Left ventricle myocardium inferior (tissue), 1 donor: ENCODE measurements at places on chromosomes 16 and 17.

GRCh38 chr16:10729104-10730048 lies 14.3 kb upstream of the NUBP1 start:
- no peak for DNase-seq

- no peak for DNase-seq
These were observed 112.5 kb downstream of the SOCS1 start for GRCh38 chr16:11143372-11144035.

DNA sequence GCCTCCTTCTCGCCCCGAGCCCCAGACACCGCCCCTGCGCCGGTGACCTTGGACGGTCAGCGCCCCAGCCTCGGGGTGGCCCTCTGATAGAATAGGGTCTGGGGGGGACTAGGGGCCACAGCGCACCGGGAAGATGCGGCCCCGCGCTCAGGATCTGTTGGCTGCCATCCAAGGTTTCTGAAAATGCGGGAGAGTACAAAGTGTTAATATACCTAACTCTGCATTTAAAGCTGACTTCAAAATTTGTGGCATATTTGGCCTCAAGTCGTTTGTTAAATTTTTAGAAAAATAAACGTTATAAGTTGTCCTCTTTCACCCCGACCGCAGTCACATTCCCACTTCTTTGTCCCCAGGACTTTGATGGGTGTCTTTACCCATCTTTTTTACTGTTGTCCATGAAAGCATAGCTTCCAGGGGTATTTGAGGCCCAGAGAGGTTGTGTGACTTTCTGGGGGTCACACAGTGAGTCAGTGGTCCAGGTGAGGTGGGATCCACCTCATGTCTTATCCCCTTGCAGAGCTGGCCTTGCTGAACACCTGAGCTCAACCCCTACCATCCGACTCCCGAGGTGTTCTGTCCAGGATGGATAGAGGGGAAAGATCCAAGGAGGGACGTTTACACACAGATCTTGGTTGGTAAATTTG lies 796 bp downstream of the NT5M start:
- DNase-seq: no peak

DNA sequence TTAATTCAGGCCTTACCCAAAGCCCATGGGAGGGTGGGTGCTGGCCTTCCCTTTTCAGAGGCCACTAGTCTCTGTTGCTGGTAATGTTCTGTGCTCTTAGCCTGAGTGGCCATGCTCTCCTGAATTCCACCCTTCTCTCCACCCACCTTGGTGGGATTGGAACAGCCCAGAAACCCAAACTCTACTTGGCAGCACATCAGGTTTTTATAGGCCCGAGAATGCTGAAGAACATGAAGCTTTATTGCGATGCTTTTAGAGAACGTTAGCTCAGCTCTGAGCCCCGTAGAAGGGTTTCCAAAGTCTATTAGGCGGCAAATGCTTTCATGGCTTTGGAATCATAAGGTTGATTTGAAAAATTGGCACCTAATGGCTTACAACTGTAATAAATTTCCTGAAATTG lies 209.3 kb downstream of the MSI2 start:
- no peak for DNase-seq

- no peak for DNase-seq
These were observed 28.6 kb downstream of the DCAKD start for GRCh38 chr17:45022655-45023339.

- no peak for DNase-seq
These were observed at the start of gene KRTAP4-16 for GRCh38 chr17:41101586-41102259. Gene KRTAP4-16, minus strand, starts transcription at chr17:41102209. Its CDS starts 0 bp downstream, at chr17:41102209.

- DNase-seq: peak; percentile 49
These were observed 6.9 kb downstream of the CHD9 start for GRCh38 chr16:53061701-53062159.

- no peak for DNase-seq
These were observed 113.4 kb downstream of the PITPNC1 start for GRCh38 chr17:67490471-67490870.

DNA sequence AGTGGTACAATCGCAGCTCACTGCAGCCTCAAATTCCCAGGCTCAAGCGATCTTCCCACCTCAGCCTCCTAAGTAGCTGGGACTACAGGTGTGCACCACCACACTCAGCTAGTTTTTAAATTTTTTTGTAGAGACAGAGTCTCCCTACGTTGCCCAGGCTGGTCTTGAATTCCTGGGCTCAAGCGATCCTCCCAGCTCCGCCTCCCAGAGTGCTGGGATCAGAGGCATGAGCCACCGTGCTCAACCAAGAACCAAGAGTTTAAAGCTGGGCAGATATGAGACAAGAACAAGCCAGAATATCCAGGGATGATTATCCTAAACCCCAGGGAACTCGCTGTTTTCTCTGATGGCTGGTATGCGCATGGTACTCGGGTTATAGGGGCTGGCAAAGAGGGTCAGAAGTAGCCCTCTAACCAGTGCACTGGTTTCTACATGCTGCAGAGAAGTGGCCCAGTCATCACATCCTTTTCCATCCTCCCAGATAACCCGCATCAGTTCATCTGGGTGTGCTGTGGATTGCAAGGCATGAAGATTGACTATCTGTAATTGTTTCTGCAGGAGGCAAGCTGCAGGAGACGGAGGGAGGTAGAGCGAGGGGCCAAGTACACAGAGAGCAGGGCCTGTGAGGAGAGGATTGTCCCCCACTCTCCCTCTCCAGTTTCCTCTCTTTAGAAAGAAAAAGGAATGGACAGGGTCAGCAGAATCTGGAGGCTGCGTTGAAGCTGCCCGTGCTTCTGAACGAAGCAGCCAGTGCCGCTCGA lies 33.6 kb upstream of the TOB1 start:
- no peak for DNase-seq

DNA sequence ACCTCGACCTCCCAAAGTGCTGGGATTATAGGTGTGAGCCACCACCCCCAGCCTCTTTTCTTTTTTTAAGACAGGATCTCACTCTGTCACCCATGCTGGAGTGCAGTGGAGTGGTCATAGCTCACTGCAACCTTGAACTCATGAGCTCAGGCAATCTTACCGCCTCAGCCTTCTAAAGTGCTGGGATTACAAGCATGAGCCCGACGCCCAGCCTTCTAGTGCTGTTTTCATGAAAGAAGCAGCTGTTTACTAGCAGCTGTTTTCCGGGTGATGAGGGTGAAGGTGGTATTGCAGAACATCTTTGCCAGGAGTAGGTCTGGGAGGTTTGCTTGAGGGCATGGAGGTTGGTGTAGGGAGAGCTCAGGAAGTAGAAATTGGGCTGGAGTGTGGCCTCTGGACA lies 2.0 kb downstream of the ADCY7 start:
- DNase-seq: no peak

DNA sequence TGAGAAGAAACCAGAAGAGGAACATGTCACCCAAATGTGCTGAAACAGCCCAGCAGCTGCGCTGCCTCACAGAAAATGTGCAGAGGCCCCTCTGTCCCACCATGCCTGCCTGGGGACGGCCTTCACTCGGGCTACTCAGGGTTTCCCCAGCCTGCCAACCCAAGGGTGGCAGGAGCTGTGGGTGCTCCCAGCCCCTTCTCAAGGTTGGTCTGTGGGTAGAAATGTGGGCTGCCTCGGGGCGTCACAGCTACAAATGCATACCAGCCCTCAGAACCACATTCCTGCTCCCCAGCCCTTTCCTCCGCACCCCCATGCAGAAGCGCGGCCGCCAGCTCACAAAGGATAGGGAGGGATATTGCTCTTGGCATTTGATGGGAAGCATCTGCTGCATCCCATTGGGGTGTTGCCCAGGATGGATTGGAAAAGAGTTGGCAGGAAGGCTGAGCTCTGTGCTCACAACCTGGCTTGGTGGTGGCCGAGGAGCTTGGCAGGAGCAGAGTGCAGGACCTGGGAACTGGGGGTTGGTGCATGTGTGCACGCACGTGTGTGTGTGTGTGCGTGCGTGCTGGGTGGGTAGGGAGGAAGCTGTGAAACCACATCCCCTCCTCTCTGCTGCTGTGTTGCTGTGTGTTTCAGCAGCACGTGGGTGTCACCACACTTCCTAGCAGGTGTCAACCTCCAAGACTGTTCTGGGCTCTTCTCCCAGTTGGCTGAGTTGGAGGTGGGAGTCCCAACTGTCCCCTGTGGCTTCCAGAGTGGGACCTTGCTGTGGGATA lies 304.4 kb downstream of the SEC14L1 start:
- no peak for DNase-seq

DNA sequence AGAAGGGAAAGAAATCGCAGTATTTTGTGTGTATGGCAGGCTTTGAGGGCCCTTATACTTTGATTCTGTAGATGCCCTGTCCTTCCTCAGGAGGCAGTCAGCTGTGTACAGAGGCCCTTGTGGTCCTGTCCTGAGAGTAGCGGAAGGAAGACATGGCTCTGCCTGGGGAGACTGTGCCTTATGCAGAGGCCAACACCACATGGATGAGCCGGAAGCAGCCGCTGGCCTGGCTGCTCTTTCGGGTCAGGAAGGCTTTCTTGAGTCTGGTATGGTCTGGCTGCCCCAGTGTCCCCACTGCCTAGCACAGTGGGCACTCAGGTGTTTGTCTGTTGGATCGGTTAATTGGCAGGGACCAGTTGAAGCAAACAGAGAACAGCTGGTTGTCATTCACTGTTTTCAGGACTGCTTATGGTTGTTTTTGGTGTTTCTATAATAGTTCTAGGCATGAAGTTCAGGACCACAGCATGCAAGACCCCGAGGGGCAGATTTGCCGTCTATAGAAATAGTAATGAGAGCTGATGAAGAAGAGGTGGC lies 12.4 kb downstream of the USP10 start:
- no peak for DNase-seq

- DNase-seq: no peak
These were observed 32.9 kb downstream of the NPLOC4 start for GRCh38 chr17:81603846-81604610.

DNA sequence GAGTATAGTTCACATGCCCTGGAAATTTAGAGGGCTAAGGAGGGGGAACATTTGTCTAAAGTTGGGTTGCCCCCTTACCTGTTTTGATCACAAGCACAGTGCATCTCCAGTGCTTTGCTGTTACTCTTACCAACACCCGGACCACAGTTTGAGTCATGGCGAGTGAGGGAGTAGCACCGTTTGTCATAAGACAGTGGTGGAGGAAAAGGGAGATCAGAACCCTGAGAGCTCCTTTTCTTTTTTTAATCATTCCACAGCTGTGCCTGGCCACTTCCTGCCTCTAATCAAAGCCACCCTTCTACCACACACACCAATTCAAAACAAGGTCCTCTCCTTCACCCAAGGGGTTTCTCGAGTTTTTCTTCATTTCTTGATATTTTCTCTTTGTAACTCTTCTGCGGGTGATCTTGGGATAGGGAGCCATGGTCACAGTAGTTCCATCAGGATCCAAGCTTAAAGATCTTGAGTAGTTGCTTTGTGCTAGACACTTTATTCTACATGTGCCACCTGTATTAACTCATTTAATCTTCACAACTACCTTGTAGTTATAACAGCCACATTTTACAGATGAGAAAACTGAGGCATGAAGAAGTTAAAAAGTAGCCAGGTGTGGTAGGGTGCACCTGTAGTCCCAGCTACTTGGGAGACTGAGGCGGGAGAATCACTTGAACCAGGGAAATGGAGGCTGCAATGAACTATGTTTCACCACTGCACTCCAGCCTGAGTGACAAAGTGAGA lies 5.0 kb upstream of the MYL4 start:
- DNase-seq: no peak

- peak; percentile 74 for DNase-seq
These were observed at the start of gene MFAP4 for GRCh38 chr17:19386974-19387920. Gene MFAP4, minus strand, starts transcription at chr17:19387190. Its CDS starts 35 bp downstream, at chr17:19387155.

DNA sequence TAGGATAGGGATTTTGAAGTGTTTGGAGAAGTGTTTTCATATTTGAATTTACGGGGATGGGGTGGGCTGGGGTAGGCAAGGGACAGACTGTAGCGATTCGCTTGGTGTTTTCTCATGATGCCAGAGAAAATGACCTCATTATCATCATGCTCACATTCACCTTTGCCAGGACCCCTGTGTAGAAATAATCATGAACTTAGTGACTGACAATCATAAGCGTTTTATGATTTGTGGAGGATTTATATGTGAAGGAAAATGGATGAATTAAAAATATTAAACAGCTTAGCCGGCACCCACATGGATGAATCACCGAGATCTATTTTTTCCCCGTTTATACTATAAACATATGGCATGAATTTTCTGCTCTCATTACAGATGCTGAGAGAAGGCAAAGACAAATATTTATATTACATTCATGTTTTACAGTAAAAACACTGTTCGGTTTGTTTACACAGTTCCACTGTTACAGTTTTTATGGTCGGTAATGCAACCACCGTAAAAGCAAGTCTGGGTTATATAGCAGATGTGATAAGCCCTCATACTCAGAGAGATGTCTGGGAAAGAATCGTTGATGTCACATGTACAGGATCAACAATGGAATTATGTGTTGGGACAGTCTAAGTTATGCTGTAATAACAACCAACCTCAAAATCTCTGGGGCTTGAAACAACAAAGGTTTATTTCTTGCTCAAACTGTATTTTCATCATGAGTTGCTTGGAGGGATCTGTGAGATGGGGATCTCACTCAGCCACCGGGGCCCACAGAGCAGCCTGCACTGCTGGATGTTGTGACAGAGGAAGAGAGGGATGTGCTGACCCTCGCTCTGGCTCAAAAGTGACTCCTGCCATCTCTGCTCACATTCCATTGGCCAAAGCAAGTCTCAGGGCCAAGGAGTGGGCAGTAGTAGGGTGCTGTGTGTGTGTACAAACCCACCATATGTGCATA lies 85.1 kb downstream of the WWOX start:
- no peak for DNase-seq

DNA sequence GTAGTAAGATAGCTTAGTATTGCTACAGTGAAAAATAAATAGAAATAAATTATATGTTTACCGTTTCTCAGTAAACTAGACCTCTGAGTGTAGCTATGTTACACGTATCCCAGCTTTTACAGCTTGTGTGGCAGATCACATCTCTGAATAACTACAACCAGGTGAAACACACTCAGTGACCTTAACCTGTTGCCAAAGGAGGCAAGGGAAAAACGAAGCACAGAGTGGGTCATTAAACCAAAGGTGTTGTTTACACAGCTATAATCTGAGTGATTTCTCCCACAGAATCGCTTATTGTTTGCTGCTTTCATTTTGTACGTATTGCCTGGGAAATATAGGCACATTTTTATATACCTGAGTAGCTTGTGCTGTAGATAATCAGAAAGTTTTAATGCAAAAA lies 688.2 kb upstream of the KIF2B start:
- DNase-seq: no peak

GRCh38 chr16:1395444-1396031 lies 19.0 kb downstream of the UNKL start:
- DNase-seq: no peak

DNA sequence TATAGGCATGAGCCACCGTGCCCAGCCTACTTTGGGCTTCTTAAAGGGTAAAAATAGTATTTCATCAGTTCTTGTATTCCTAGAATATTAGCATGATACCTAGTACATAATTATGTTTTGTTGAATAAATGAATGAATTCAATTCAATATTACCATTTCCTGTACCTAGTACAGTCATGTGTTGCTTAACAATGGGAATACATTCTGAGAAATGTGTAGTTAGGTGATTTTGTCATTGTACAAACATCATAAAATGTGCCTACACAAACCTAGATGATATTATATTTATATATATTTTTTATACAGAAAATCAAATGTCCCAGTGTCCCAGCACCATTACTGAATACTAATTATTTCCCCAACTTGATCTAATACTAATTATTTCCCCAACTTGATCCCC lies 85.6 kb upstream of the HAS3 start:
- DNase-seq: no peak

GRCh38 chr17:45687594-45687993 lies 96.5 kb upstream of the CRHR1 start:
- DNase-seq: no peak
